Activated CD8-positive, alpha-beta T cell treated with anti-CD3 and anti-CD28 coated beads, Interleukin-2, amount 10 ng/mL, durations not matched to agents 7 days and 5 days (primary cell): ENCODE measurements at places on chromosomes 13 and 19. TPM values are rescaled to one million over a fixed set of nuclear protein-coding genes. Genes with fewer than 3 reads are reported as not detected.

- H3K4me1 ChIP-seq: no peaks in the 10 kb centered on the region
- peaks cover 10% of the 10 kb centered on the region for H3K27me3 ChIP-seq
- H3K36me3 ChIP-seq: no peaks in the 10 kb centered on the region
- H3K4me3 ChIP-seq: no peak overlapping the region
- no peak overlapping the region for H3K27ac ChIP-seq
- no peak for DNase-seq
Observed at GRCh38 chr13:30851697-30852096, 54.4 kb upstream of the MEDAG start.

GRCh38 chr19:4635754-4636116 is 3.6 kb upstream of the TNFAIP8L1 start:
- DNase-seq: no peak
- H3K36me3 ChIP-seq: peaks cover 2% of the 10 kb centered on the region
- H3K4me3 ChIP-seq: peak overlapping the region; percentile 42
- H3K27me3 ChIP-seq: no peaks in the 10 kb centered on the region
- H3K4me1 ChIP-seq: peaks cover 51% of the 10 kb centered on the region

The FGF22 gene
- total RNA-seq: not detected

- H3K36me3 ChIP-seq: no peaks in the 10 kb centered on the region
- no peak overlapping the region for H3K4me3 ChIP-seq
- no peak overlapping the region for H3K27ac ChIP-seq
- DNase-seq: no peak
- H3K4me1 ChIP-seq: no peaks in the 10 kb centered on the region
Observed at GRCh38 chr13:21777166-21777565, 106.3 kb downstream of the FGF9 start.

- H3K27me3 ChIP-seq: peaks cover 62% of the 10 kb centered on the region
- no peak overlapping the region for H3K27ac ChIP-seq
- DNase-seq: no peak
- peaks cover 4% of the 10 kb centered on the region for H3K4me1 ChIP-seq
- H3K4me3 ChIP-seq: no peak overlapping the region
- no peaks in the 10 kb centered on the region for H3K36me3 ChIP-seq
Observed at GRCh38 chr13:110301083-110301482, 5.9 kb downstream of the COL4A1 start.

DNA sequence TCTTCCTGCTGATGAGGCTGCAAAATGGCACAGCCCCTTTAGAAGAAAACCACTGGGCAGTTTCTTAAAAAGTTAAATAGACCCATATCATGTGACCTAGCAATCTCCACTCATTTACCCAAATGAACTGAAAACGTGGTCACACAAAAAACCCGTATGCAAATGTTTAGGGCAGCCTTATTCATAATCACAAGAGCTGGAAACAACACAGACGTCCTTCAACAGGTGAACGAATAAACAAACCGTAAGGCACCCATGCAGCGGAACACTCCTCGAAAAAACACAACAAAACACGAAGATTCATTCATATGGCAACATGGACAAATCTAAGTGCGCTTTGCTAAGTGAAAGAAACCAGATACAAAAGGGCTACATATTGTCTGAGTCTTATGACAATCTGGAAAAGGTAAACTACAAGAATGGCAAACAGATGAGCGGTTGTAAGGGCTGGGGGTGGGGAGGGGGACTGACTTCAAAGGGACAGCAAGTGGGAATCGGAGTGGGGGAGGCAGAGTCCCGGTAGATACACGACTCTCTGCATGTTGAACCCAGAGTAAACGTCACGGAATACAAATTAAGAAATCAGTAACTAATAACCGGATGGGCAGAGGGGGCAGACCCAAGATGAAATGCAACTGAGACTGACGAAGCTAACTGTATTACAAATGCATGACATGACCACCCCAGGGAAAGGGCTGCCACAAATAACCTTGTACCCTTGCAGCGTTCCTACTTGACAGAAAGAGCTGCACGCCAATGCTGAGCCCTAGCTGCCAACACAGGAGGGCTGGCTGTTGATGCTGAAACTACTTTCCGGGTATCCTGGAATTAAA is 33.4 kb downstream of the MLLT1 start:
- H3K4me3 ChIP-seq: no peak overlapping the region
- no peak overlapping the region for H3K27ac ChIP-seq
- no peak for DNase-seq
- H3K4me1 ChIP-seq: peaks cover 30% of the 10 kb centered on the region

DNA sequence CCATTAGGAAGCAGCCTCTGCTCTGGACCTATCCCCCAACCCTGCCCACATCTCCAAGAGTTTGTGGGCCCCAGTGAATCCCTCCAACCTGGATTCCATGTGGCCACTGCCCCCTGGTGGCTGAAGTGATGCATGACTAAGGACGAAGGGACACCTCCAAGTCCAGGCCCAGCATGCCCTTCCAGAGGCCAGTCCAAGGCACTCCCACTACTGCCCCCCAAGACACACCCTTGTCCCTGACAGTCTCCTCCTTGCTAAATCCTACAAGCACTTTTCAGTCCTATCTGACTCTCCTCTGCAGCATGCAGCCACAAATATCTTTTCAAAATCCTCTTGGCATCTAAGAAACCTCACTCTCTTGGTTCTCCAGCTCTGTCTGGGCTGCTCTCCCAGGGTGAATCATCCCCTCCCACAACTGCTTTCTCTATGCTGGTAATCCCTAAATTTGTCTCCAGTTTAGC is 33.0 kb downstream of the DEDD2 start:
- peaks cover 5% of the 10 kb centered on the region for H3K27me3 ChIP-seq
- H3K4me1 ChIP-seq: peaks cover 36% of the 10 kb centered on the region
- no peaks in the 10 kb centered on the region for H3K36me3 ChIP-seq
- DNase-seq: peak; percentile 74
- peak overlapping the region; percentile 65 for H3K27ac ChIP-seq

DNA sequence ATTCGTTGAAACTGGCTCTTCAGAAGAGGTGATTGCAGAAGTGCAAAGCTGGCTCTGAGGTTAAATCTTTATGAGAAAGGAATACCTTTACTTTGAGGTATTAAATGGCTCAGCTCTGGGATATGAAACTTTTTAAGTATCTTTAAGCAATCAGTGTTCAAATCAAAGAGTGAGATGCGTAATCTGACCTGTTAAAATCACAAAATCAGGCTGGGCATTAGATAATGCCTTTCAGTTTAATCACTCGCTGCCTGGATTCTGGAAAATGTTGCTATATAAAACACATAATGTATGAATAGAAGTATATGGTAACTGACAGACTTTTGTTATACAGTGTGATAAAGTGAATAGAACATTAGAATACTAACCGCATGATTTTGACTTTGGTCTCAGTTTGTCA is 2.0 kb upstream of the DGKH start:
- peaks cover 9% of the 10 kb centered on the region for H3K27me3 ChIP-seq
- H3K27ac ChIP-seq: no peak overlapping the region
- H3K4me3 ChIP-seq: no peak overlapping the region
- DNase-seq: no peak

DNA sequence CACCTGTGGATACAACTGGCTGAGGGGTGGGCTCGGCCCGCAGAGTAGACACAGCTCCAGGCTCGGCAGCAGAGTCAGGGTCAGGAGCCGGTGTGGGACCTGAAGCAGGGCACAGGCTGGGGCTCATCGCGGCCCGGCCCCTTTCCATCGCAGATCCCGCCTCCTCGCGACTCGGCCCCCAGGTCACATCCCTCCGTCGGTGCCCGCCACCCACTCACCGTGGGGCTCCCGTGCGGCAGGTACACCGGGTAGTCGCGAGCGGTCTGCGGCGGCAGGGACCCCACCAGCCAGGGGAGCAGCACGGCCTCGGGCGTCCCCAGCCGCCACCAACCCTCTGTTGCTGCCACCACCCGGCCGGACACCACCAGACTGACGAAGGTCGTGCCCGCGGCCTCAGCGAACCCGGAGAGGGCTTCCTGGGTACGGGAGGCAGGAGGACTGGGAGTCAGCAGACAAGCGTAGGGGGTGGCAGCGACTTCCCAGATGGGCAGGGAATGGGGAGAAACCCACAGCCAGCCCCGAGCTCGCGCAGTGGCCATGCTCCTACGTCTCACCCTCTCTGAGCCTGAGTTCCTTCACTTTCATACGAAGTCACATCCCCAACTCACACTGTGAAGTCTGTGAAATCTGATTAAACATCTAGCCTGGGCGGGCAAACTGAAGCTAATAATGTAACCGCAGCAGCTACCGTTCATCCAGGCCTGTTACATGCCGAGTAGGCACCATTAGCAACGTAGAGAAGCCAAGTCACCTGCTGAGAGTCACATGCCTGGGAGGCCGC is 3.7 kb downstream of the FUZ start:
- H3K27me3 ChIP-seq: no peaks in the 10 kb centered on the region
- H3K4me1 ChIP-seq: peaks cover 57% of the 10 kb centered on the region
- peak overlapping the region; percentile 71 for H3K4me3 ChIP-seq
- peak overlapping the region; percentile 72 for H3K27ac ChIP-seq

- no peaks in the 10 kb centered on the region for H3K27me3 ChIP-seq
- DNase-seq: no peak
- H3K4me1 ChIP-seq: no peaks in the 10 kb centered on the region
Observed at GRCh38 chr19:28003543-28003942, 1209.4 kb downstream of the UQCRFS1 start.

GRCh38 chr19:16607819-16608218 is 20.2 kb downstream of the MED26 start:
- no peak for DNase-seq
- no peaks in the 10 kb centered on the region for H3K27me3 ChIP-seq
- no peak overlapping the region for H3K4me3 ChIP-seq
- H3K36me3 ChIP-seq: peaks cover 4% of the 10 kb centered on the region

DNA sequence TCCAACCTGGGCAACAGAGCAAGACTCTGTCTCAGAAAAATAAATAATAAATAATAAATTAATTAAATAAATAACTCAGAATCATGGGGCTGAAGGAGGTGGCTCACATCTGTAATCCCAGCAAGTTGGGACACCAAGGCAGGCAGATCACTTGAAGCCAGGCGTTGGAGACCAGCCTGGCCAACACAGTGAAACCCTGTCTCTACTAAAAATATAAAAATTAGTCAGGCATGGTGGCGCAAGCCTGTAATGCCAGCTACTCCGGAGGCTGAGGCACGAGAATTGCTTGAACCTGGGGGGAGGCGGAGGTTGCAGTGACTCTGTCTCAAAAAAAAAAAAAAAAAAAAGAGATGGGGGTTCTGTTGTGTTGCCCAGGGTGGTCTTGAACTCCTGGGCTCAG is 7.2 kb downstream of the TMEM38A start:
- no peak for DNase-seq
- H3K27ac ChIP-seq: no peak overlapping the region
- H3K4me3 ChIP-seq: no peak overlapping the region
- H3K36me3 ChIP-seq: no peaks in the 10 kb centered on the region
- H3K4me1 ChIP-seq: peaks cover 6% of the 10 kb centered on the region

The SERP2 gene
- total RNA-seq: 0.50 TPM

GRCh38 chr19:38870612-38871011 is 7.5 kb downstream of the RINL start:
- peak overlapping the region; percentile 53 for H3K4me3 ChIP-seq
- peaks cover 43% of the 10 kb centered on the region for H3K36me3 ChIP-seq
- H3K27me3 ChIP-seq: no peaks in the 10 kb centered on the region
- DNase-seq: no peak
- H3K4me1 ChIP-seq: peaks cover 48% of the 10 kb centered on the region

The CALM3 gene
- 682 TPM for total RNA-seq

GRCh38 chr19:38467541-38468525 is 34.3 kb downstream of the RYR1 start:
- H3K4me1 ChIP-seq: no peaks in the 10 kb centered on the region
- H3K27ac ChIP-seq: no peak overlapping the region
- DNase-seq: no peak
- H3K27me3 ChIP-seq: peaks cover 4% of the 10 kb centered on the region
- no peaks in the 10 kb centered on the region for H3K36me3 ChIP-seq

- H3K27me3 ChIP-seq: peaks cover 5% of the 10 kb centered on the region
- H3K4me1 ChIP-seq: no peaks in the 10 kb centered on the region
- H3K4me3 ChIP-seq: no peak overlapping the region
Observed at GRCh38 chr13:36718686-36719085, 44.9 kb downstream of the SERTM1 start.

The PTH2 gene
- total RNA-seq: not detected

- peaks cover 4% of the 10 kb centered on the region for H3K4me1 ChIP-seq
- peaks cover 9% of the 10 kb centered on the region for H3K36me3 ChIP-seq
- H3K27ac ChIP-seq: no peak overlapping the region
- DNase-seq: no peak
- H3K27me3 ChIP-seq: peaks cover 7% of the 10 kb centered on the region
Observed at GRCh38 chr19:583198-583967, 6.3 kb upstream of the HCN2 start.

The IGSF23 gene
- not detected for total RNA-seq

GRCh38 chr13:45040622-45041021 is 51.3 kb downstream of the GPALPP1 start:
- peaks cover 7% of the 10 kb centered on the region for H3K27me3 ChIP-seq
- DNase-seq: no peak
